ENCODE measurements at places on chromosomes 5 and 9. TPM values are rescaled to one million over a fixed set of nuclear protein-coding genes. Genes with fewer than 3 reads are reported as not detected.

The RAD17 gene
- total RNA-seq = 18.4 TPM

The FAXDC2 gene
- 0.31 TPM for total RNA-seq

The F2RL1 gene
- total RNA-seq = 283 TPM

The MELK gene
- 78.4 TPM for total RNA-seq

The SPIN1 gene
- total RNA-seq = 37.8 TPM

The BTNL3 gene
- total RNA-seq = not detected

The KIF27 gene
- 1.1 TPM for total RNA-seq

The NCBP1 gene
- total RNA-seq = 27.3 TPM

The NDUFS4 gene
- total RNA-seq = 115 TPM

Data from A549 treated with GW870086 at 1 μM for 4 hours (cell line).